MCF 10A (cell line): ENCODE measurements at places on chromosomes 7 and 10. TPM values are rescaled to one million over a fixed set of nuclear protein-coding genes. Genes with fewer than 3 reads are reported as not detected.

UBE2D4 gene
- total RNA-seq: 11.6 and 13.7 TPM in 2 replicates

AKR1E2 gene
- 0.29 TPM in 1 of 2 replicates, not detected in the other for total RNA-seq

AKR1C8 gene
- 0.27 TPM in 1 of 2 replicates, not detected in the other for total RNA-seq

DNA sequence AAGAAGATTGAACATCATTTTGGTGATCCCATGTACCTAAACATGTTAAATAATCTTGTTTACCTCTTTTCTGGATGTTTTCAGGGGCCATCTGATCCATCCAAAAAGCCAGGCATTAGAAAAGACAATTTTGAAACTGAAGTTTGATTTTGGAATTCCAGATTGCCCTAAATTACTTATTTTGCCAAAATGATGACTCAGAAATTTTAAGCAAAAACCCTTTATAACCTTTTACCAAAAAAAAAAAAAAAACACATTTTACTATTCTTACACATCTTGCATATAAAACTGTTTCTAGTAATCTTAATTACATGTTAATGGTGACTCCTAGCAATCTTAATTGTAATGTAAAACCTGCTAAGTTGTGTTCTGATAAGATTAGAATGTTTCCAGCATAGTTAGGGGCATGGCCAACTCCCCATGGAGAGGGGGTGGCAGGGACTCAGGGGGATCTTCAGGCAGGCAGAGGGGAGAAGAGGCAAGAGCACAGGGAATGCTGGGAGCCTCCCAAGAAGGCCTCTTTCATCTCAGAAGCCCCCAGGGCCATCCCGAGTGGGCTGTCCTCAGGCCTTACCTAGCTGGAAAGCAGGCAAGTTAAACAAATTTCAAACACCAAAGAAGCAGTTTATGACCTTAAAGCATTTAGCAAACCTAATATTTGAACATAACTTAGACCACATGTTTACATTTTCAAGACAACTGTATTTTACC is 25.8 kb upstream of the AKR1C3 start:
- DNase-seq: no peak

DNA sequence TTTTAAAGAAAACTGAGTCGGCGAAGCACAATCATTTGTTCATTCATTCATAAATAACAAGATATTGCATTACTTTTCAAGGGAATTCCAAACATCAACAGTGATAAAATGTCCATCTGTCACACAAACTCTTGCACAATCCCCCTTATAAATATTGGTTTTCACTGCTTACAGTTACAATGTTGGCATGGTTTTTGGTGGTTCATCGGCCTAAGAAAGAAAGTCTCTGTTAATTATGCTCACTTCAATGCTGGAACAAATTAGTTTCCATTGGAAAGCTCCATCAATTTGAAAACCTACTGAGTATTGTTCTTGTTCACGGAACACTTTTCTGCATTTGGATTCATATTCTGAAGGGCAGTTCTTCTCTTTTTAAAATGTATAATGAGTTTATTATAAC is 188.5 kb downstream of the JAZF1 start:
- DNase-seq: no peak

GRCh38 chr10:130463104-130463875 is 327.1 kb downstream of the GLRX3 start:
- DNase-seq: no peak

GRCh38 chr7:107224374-107225223 is 55.8 kb downstream of the HBP1 start:
- DNase-seq: no peak

GRCh38 chr7:28088032-28088431 is 92.6 kb downstream of the JAZF1 start:
- no peak for DNase-seq

- no peak for DNase-seq
These were observed 283.7 kb upstream of the PODXL start for GRCh38 chr7:131839967-131840690.

DNA sequence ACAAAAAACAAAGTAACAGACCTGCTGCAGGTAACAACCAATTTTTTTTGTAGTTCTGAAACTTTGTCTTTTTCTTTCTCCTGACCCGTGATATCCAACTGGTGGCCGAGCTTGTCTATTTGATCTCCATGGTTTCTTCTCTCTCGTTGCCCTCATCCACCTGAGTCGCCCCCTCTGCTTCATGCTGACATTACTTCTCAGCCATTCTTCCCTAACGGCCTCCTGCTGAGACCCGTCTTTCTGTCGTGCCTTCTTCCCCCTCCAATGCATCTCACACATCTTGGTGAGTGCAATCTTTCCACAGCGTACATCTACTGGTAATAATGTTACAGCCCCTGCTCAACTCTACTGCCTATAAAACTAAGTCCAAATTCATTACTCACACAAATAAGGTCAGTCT is 352.9 kb downstream of the RNLS start:
- no peak for DNase-seq
